ENCODE measurements at places on chromosomes 1 and 21. TPM values are rescaled to one million over a fixed set of nuclear protein-coding genes. Genes with fewer than 3 reads are reported as not detected.

DNA sequence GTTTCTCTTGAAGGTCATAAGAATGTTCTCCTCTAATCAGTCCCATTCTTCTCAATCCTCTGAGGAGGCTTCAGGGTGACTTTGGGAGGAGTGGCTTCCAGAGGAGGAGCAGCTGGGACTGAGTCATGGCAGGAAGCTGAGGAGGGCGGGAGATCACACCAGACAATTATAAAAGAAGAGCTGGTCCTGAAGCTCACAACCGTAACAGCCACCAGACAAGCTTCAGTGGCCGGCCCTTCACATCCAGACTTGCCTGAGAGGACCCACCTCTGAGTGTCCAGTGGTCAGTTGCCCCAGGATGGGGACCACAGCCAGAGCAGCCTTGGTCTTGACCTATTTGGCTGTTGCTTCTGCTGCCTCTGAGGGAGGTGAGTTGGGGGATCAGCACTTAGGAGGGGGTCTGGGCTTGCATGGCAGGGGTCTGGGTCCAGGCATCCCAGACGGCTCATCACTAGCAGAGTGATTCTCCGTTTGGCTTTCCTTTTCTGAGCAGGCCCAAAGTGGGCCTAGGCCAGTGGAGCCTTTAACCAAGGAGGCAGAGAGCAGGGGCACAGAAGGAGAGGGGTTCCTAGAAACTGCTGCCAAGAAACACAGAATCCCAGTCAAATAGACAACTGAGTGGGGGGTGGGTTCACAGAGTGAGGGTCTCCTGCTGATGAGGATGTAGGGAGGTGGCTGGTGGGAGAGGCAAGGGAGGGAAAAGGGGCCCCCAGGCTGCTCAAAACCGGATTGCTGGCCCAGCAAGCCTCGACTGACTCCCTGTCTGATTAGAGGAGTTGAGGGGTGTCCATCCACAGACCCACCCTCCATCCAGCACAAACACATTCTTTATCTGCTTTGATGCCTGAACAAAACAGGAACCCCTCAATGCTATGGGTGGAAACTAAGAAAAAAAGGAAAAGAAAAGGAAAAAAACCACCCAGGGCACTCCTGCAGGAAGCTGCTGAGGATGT is at the start of gene ECM1:
TSS of gene ECM1 (plus strand) at position 198 of the 953 bp plus-strand sequence. CDS start at position 299, 101 bp downstream.
- no peak for DNase-seq

DNA sequence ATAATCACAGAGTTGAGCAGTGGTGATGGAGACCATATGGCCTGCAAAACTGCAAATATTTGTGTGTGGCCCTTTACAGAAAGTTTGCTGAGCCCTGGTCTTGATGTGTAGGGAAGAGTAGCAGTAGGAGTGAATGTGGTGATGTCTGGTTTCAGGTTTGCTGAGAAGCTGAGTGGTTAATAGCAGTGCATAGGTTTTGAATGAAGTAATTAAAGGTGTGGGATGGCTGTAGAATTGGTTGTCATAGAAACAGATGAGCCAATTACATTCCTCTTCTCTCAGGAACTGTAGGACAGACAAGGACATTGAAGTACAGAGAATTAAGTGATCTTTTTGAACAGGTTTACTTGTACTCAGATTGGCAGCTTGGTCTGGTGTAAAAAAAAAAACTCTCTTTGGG is 37.4 kb downstream of the PRDM2 start:
- DNase-seq = no peak

Gene SPRR5
- total RNA-seq = not detected

- DNase-seq = no peak
Observed at GRCh38 chr1:23553231-23554126, 5.8 kb downstream of the ID3 start.

DNA sequence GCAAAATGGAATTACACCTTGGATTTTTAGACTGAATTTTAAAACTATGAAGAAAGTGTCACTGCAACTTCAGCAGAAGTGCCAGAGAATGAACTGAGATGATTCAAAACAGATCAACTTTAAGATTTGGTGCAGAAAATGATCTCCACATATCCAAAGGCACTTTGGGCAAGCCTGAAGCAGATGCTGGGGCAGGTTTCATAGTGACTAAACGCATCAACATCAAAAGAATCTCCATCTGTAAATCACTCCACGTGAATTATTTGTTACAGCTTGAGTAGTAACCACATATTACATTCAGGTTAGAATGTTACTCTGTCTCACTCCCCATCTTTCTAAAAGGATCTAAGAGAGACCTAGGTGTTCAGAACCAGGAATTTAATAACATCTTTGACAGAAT is 329.0 kb upstream of the ESRRG start:
- DNase-seq = no peak

Gene SLC30A10
- 1.2 TPM for total RNA-seq

DNA sequence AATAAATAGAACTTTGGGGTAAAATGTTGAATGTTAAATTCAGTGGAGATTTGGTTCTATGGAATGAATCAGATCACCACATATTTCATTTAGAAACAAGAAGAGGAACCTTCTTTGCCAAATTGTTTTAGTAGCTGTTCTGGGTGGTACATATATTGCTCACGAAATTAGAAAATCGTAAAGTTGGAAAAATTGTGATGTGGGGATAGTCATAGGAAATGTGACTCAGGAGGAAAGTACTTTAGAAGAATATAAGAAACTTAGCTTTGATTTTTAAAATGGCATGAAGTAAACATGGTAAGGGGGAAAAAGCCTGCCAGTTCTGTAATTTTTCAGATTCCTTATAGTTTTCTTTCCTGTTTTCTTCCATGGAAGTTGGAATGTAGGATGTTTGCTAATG is 27.4 kb downstream of the RRP15 start:
- DNase-seq = no peak

GRCh38 chr1:201480231-201481003 is 11.4 kb upstream of the PHLDA3 start:
- no peak for DNase-seq

Gene GPR137B
- total RNA-seq = 6.9 TPM

- DNase-seq = no peak
Observed at GRCh38 chr1:93700532-93701469, 19.2 kb upstream of the BCAR3 start.

DNA sequence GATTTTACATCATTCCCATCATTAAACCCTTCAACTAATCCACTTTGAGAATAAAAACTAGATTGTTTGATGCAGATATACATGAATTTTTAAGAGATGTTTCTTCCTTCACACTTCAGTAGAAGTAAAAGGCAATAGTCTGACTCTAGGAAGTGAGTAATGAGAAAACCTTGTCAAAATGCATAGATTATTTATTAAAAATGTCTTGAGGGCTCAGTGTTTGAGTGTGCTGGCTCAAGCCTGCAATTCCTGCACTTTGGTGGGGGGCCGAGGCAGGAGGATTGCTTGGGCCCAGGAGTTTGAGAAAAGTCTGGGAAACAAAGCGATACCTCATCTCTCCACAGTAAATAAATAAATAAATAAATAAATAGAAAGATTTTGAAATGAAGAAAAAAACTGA is 177.1 kb downstream of the NEGR1 start:
- DNase-seq = no peak

DNA sequence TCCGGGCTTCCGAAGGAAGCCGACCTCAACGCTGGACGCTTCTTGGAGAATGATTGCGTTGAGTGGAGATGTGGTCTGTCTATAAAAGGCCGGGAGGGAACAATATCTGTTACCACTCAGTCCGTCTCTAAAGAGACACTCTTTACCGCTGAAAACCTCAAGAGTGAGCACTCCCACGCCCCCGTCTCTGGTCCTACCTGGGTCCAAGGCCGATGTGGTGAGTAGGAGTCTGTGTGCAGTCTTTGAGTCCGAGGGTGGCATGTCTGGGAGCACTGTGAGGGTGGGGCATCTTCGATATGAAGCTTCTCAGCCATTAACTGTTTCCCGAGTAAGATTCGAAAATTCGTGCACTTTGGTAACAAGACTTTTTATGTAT is 576 bp downstream of the ZFP69 start:
- DNase-seq = no peak

DNA sequence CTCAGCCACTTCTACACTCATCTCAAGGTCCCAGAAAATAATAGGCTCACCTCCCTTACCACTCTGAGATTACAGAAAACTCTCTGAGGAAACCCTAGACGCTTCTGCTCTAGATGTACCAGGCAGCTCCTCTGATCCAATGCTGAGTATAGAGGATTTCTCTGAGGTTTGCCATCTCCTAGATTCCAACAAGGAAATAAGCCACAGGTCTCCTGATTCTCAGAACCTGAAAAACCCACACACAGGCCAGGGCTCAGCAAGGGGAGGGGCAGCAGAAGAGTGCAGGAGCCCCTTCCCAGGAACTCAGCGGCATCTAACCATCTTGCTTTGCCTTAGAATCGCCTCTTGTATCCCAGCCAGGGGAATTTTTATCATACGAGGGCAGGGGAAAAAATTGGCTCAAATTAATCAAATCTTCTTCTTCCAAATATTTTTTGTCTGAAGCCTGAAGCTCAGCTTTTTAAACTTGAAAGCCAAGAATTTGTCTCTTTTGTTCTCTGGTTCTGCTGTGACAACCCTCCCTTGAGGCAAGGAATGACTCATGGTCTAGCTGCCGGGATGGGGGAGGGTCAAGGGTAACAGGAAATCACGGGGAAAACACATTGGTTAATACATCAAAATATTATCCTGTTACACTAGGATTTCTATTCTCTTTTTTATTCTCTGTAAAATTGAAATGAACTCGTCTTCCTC is 30.8 kb downstream of the GORAB start:
- no peak for DNase-seq

- no peak for DNase-seq
Observed at GRCh38 chr1:154621875-154622274, 13.9 kb upstream of the ADAR start.

Gene MPL
- not detected for total RNA-seq

Gene RTCA
- 39.3 TPM for total RNA-seq

- DNase-seq = no peak
Observed at GRCh38 chr1:19650416-19651140, 6.5 kb downstream of the NBL1 start.

GRCh38 chr1:79599257-79599656 is 592.7 kb upstream of the ADGRL4 start:
- no peak for DNase-seq

DNA sequence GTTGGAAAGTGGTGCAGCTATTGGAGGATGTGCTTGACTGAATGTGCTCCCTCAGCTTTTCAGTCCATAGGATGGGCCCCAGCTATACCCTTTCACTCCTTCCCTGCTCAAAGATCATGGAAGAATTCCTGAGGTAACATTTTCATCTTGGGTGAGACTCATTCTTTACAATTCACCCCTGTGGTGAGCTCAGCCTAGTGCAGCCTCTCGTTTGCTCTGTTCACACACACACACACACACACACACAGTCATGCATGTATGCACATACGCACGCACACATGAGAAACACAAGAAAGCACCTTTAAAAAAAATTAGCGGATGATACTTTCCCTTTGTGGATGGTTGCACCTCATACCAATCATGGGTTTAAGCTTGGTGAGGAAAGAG is 25.8 kb downstream of the CCN1 start:
- DNase-seq = no peak

Gene CD247
- not detected for total RNA-seq

Gene CD52
- 1.8 TPM for total RNA-seq

Gene TNFRSF18
- not detected for total RNA-seq

Gene TCHH
- not detected for total RNA-seq

DNA sequence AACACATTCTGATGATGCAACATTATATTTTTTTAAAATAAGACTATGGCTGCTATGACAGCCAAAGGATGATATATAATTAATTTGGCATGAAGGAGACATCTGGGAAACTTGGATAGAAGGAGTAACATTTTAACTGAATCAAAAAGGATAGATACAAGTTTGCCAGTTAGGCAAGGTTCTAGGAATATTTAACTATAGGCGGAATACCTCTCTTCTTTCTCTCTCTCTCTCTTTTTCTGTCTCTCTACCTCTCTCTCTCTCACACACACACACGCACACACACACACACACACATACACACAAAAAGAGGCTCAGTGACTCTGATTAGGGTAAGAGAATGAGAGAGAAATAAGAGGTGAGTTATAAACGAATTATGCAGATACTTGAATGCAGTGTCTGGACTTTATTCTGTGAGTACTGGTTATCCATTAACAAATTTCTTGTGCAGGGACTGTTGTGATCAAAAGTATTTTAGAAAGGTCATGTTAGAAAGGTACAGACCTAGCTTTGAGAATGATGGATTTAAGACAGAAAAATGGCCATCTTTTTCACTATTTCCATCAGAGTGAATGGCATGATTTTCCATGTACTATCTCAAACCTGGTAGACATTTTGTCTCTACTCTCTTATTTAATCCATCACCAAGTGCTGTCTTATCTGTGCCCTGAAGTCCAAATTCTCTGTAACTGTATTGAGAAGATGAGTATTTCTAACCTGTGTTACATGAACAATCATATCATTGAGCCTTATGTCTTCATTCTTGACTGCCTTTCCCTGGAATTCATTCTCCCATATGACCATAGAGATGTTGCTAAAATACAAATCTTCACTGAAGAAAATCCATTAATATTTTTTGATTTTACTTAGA is 1106.9 kb upstream of the ADGRL4 start:
- DNase-seq = no peak

GRCh38 chr1:4602462-4603294 is 51.7 kb upstream of the AJAP1 start:
- DNase-seq = no peak

Gene DCAF8
- 172 TPM for total RNA-seq

DNA sequence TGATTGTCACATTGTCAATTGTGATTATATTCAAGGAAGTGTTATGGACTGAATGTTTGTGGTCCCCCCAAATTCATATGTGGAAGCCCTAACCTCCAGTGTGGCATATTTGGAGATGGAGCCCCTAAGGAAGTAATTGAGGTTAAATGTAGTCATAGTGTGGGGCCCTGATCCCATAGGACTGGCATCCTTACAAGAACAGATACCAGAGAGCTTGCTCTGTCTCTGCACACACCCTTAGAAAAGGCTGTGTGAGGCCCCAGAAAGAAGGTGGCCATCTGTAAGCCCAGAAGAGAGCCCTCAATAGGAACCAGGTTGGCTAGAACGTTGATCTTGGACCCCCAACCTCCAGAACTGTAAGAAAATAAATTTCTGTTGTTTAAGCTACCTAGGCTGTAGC is 28.1 kb downstream of the VANGL1 start:
- no peak for DNase-seq

- no peak for DNase-seq
Observed at GRCh38 chr1:223215026-223215425, 72.0 kb upstream of the TLR5 start.

Gene EEIG2
- 7.8 TPM for total RNA-seq

DNA sequence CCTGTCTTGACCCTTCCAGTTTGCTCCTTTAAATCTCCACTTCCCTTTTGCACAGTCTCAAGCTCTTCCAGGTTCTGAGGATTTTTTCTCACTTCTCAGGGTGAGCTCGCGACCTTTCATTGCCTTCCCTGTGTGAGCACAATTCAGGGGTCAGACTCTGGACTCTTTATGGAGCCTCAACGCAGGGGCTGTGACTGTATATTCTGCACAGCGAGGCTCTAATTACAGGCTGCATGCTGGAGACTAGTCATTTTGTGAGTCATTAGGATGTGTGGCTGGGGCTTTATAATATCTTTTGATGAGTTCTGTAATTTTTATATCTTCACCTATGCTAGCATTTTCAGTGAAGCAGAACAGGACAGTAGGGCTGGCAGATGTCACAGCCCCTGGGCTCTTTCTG is 270.7 kb downstream of the KAZN start:
- DNase-seq = no peak

Gene BTBD19
- 26.7 TPM for total RNA-seq
